ENCODE measurements at places on chromosomes 4 and X.

GRCh38 chrX:40514376-40514775 lies 66.4 kb upstream of the ATP6AP2 start:
- DNase-seq = no peak

GRCh38 chr4:37101686-37102085 lies 142.9 kb upstream of the NWD2 start:
- no peak for DNase-seq

DNA sequence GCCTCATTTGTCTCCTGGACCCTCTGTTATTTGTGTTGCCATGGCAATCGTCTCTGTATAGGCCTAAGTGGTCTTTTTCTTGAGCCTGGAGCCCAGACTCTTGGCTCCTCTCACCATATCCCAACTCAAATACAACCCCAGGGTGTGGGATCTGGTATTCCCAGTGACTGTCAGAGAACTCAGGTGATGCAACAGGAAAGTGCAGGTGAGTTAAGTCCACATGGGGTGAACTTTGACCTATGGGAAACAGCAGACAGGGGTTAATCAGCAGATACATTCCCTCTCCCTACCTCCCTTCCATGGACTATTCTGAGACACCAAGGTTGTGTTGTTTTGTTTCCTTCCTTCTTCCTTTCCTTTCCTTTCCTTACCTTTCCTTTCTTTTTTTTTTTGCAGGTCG lies 130.9 kb upstream of the RPS6KA3 start:
- DNase-seq = no peak

DNA sequence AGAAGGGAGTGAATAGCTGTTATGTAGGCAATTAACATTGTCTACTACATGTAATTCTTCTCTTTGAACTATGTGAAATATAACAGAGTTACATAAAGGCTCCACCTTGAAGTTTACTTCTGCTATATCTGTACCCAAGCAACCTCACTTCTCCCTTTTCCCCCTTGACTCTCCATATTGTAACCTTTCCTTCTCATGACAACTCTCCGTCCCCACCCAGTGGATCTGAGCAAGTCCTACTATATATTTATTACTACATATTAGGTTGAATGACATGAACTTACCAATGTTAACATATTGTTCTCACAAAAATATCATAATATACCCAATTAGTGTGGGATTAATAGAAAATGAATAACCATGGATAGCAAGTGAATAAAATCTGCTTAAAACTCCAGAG lies 93.2 kb upstream of the ATP8A1 start:
- DNase-seq = no peak

GRCh38 chrX:24426921-24427746 lies 38.0 kb upstream of the PDK3 start:
- no peak for DNase-seq

- no peak for DNase-seq
These were observed 39.5 kb downstream of the ZNF518B start for GRCh38 chr4:10417740-10418139.

All from NCI-H1105 (cell line).